ENCODE measurements at places on chromosomes 13 and 19.
A peak's percentile ranks its signal among the peaks of the same experiment; 100 is the strongest.

DNA sequence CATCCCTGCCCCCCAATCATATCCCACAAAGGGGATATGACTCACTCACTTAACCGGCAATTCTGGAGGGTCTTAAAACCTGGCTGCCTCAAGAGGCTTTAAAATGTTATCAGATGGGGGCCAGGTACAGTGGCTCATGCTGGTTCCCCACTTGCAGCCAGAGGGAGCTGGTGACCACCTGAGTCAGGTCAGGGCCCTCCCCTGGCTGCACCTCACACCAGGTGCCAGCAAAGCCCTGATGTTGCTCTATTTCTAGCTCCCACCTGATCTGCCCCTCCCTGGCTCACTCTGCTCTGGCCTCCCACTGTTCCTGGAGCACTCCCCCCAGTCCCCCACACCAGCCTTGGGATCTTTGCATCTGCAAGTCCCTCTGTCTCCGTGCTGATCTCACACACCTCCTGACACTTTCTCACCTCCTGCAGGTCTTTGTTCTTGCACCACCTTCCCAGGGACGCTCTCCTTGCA lies 14.2 kb downstream of the HPN start:
- no peak for DNase-seq

GRCh38 chr19:51479531-51480331 lies 1.4 kb downstream of the CEACAM18 start:
- no peak for DNase-seq

DNA sequence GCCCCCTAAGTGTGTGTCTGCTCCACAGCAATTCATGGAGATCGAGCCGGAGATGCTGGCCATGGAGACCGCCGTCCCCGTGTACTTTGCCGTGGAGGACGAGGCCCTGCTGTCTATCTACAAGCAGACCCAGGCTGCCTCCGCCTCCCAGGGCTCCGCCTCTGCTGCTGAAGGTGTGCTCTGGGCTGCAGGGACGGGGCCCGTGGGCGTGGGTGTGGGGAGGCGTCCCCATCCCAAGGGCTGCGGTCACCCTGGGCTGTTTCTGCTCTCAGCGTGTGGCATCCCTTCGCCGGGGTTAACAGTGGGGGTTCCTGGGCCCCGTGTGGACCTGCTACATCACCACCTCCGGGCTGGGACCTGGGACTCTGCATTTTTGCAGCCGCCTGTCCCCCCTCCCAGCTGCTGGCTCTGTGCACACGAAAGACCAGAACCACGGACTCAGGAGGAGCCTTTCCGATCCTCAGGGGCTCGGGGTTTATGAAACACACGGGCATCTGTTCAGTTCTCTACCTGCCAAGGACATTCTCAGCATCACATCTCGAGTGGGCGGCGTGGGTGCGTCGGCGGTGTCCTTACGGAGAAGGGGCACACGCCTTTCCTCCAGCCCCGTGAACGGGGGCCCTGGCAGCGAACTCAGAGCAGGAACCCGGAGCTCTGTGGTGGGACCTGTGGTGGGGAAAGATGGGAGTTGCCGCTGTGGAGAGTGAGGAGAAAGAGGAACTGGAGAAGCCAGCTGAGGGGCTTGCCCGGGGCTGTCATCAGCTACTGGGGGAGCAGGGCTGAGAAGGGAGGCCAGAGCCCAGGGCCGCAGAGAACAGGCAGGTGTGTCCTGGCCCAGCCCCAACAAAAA lies 7.8 kb downstream of the NCLN start:
- no peak for DNase-seq

DNA sequence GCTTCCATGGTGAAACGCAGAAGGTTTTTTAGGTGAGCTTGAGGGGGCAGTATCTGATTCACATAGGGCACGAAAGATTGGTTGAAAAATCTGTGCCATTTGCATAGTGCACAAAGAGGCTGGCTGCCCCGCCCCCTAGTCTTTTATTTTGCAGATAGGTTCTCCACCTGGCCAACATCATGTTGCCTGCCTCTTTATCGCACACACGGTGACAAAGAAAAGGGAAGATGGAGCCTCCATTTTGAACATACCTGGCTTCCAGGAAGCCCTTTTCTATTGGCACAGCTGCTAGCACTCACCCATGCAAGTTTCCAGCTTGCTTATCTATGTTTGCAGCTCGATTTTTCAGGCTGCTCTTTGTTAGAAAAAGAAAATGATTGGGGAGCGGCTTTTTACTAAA lies 316.2 kb upstream of the KLHL1 start:
- DNase-seq = no peak

GRCh38 chr13:91346850-91347201 lies 661 bp upstream of the MIR17HG start:
- DNase-seq = no peak

DNA sequence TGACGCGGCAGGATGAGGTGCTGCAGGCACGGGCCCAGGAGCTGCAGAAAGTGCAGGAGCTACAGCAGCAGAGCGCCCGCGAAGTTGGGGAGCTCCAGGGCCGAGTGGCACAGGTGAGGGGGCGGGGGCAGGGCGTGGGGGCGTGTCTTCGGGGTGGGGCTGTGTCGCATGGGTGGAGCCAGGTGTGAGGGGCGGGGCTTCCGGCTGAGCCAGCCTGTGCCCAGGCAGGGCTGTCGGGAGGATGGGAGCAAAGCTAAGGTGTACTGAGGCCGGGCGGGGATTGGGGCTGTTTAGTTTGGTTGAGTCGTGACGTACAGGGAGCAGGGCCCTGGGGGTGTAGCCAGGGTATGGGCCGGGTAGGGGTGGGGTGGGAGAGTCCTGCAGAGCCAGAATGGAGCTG lies 62.3 kb downstream of the KCNC3 start:
- DNase-seq = no peak

GRCh38 chr13:50069261-50069660 lies 54.0 kb downstream of the KCNRG start:
- no peak for DNase-seq

GRCh38 chr19:39144290-39145071 lies 18.9 kb downstream of the PAK4 start:
- DNase-seq = no peak

GRCh38 chr19:13044231-13044836 lies 49.1 kb downstream of the NFIX start:
- DNase-seq = no peak

GRCh38 chr19:7975037-7975436 lies 30.4 kb downstream of the ELAVL1 start:
- DNase-seq = no peak

GRCh38 chr19:58558623-58559274 lies 338 bp upstream of the UBE2M start:
- peak; percentile 96 for DNase-seq

DNA sequence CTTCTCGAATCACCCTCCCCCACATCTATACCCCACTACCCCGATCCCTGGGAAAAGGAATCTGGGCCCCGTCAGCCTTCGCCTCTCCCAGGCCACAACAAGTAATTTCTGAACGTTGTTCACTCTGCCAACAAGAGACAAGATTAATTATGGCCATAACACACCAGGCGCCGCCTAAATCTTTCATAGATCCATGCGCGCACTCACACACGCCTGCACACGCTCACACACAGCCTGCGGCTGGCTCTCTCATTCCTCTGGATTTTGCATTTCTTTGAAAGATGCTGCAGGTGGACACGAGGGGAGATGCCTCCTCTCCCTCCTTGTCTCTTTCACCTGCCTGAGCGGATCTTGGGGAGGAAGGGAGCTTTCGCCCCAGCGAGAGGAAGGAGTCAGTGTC lies 17.1 kb downstream of the ZNRF4 start:
- DNase-seq = no peak

- no peak for DNase-seq
These were observed 58.4 kb downstream of the ZIC5 start for GRCh38 chr13:99913167-99913566.

DNA sequence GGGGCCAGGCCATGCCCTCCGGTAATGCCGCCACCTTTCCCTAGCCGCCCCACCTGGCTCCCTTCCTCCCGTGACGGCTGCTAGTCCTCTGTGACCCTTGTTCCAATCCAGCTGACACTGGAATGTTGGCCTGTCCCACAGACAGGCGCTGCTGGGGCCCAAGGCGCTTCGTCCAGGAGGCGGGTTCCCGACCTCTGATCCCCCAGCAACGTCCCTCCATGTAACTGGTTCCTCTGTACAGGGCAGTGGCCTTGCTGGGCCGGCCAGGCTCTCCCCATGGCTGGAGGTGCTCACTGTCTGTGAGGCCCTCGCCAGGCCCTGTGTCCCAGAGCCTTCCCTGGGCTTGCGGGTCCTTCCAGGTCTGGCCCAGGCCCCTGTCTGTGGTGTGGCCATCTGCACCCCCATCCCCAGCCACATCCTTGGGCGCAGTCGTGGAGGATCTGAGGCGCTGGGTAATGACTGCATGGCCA lies 6.8 kb upstream of the GRIN3B start:
- DNase-seq = no peak

DNA sequence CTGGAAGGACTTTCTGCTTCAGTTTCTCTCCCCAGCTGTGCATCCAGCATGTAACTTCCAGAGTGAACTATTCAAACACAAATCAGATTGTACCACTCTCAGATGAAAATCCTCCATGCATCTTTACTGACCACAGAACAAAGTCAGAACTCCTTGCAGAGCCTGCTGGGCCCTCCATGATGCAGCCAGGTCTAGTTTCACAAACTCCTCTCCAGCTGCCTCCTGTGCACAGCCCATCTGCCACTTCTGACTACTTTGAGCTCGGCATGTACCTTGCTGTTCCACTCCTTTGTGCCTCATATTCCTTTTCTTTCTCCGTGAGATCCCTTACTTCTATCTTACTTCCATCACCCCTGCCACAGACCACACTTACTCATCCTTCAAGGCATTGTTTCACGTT lies 31.4 kb downstream of the NALCN start:
- DNase-seq = no peak

DNA sequence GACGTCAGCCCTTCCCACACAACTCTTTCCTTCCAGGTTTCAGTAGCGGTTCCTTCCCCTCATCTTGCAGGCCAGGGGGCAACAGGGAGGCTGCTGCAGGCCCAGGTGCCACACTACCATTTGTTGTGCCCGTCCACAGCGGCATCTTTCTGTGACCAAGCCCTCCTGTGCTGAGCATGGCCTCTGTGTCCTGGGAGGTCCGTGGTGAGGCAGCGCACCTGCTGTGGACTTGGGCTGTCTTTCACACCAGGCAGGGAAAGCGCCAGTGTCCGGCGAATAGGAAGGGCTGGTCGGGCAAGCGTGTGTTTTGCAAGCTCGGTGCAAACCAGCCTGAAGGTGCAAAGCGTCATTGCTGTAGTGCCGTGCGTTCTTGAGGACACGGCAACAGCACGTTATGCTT lies 21.4 kb downstream of the SLC15A1 start:
- no peak for DNase-seq

GRCh38 chr13:98796191-98796590 lies 43.7 kb upstream of the SLC15A1 start:
- DNase-seq = no peak

DNA sequence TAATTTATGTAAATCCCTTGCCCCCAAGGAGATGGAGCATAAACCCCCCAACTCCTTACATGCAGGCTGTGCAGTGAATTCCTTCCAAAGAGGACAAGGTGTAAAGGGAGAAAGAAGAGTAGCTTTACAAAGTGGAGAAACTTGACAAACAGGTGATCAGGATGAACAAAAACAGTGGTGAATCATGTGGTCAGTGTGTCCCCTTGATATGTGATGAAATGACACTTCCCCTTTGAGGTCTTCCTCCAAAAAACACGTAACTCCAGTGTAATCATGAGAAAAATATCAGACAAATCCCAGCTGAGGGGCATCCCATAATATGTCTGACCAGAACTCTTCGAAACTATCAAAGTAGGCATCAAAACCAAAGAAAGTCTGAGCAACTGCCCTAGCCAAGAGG lies 29.5 kb upstream of the AKT2 start:
- DNase-seq = no peak

- no peak for DNase-seq
These were observed 669.3 kb downstream of the LIG4 start for GRCh38 chr13:107545946-107546502.

DNA sequence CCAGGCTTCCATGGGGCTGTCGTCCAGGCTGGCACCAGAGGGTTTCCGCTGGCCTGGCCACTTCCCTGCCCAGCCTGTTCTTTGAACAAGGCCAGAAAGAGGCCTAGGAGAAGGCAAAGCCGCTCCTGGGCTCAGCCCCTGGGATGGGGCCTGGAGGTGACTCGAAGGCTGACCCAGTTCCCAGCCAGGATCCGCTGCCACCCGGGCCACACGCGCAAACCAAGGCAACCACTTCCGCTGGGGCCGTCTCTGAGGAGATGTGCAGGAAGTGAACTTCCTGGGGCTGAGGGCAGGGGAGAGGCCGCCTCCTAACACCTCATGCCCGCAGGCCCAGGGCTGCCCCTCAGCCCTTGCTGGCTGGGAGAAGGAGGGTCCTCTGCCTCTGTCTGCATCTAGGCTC lies 15.2 kb downstream of the PLEKHF1 start:
- no peak for DNase-seq

DNA sequence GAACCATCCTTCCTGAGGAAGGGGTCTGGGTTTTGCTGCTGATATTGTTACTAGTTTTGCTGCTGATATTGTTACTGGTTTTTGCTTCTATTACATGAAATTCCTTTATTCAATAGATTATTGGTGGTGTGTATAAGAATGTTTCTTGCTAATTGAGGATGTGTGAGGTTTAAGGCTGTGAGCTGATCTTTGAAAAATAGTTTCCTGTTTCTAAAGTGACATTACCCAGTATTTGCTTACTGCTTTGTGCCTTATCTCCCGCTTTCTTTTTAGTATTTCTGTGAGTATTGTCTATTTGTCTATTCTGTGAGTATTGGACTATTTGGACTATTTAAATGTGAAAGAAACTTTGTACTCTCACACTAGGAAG lies 38.2 kb upstream of the C1QTNF9 start:
- DNase-seq = no peak

Data from forelimb muscle (tissue), 1 donor.